NK-92 treated with Interleukin-12 subunit alpha and Interleukin-12 subunit beta, amount 100 ng/mL, for 24 hours (cell line): ENCODE measurements at places on chromosomes 7 and 10.

DNA sequence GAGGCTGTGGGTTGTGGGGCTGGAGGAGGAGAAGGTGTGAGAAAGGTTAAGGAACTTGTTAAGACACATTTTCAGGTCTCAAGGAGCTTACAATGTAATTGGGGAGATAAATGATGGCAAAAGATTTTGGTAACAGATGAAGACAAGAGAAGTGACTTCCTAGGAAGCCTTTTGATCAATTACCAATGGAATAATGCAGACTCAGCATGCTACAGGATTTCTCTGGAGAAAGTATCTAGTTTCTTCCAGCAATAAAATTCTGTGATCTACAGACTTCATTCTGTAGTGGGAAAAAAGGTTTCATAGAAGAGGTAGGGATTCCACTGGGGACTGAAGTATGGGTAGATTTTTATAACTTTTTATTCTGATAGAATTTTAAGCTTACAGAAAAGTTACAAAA is 184.2 kb upstream of the RHOBTB1 start:
- DNase-seq, result no peak

DNA sequence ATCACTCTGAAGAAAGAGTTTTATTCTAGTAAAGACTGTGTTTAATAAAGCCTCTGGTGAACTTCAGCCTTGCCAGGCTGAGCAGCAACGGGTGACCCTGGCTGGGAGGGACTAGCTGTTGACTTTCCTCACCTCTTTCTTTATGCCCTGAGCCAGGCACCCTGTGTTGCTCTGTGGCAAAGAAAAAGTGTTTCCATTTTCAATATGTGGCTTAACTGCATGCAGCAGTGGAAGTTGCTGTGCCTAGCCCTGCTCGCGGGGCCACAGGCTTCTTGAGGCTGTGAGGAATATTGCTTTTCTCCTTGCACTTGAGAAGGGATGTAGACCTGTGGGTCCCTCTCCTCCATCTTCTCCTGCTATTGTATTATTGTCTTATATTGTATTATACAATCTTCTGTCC is 67.0 kb downstream of the CXCL12 start:
- no peak for DNase-seq

DNA sequence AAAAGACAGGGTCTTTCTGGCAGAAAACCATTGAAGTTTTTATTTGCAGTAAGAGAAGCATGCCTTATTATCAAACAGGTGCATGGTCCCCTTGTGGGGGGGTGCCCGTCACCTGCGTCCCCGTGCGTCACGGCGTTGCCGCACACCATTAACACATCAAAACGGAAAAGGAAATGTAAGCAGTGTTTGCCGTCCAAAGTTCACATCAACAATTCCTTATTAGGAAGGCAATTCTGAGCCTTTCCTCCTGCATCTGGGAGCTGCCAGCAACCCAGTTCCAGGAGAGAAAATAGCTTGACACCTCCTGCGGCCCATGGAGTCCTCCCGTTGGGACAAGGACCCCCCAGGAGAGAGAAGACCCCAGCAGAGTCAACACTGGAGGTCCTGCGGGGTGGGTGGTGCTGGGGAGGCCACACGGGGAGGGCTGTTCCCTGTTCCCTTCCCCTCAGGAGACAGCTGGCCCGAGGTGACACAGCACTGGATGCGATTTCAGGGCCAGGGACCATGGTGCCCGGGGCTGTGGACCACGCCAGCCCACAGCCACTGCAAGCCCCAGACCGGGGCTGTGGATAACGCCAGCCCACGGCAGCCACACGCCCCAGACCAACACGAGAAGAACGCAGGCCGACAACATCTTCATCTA is 39.5 kb downstream of the DIP2C start:
- DNase-seq, result no peak

DNA sequence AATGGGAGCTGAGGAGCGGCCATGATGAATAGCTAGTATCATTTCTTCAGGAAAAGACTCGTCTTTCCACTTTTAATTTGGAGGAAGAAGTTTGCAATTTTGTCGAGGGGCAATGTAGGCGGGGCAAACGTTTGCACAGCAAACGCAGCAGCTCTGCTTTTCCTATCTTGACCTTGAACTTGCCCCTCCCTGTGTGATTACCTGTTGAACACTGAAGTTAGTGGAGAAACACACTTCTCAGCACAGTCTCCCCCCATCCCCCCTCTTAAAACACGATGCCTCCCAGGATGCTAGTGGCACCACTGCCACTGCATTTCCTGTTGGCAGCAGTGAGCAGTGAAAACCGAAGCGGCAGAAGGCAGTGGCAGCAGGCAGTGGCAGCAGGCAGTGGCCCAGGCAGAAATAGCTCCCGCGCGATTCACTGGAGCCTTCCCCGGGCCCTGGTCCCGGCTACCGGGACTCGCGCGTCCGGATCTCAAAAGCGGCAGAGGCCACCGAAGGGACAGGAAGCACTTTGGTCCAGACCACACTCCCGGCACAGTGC is at the start of gene EPDR1:
Gene EPDR1, plus strand, starts transcription at position 336 of the 544 bp plus-strand sequence. CDS start 300 bp downstream, outside the sequence.
- no peak for DNase-seq

- no peak for DNase-seq
These were observed 15.6 kb upstream of the HECW1 start for GRCh38 chr7:43096875-43097274.

DNA sequence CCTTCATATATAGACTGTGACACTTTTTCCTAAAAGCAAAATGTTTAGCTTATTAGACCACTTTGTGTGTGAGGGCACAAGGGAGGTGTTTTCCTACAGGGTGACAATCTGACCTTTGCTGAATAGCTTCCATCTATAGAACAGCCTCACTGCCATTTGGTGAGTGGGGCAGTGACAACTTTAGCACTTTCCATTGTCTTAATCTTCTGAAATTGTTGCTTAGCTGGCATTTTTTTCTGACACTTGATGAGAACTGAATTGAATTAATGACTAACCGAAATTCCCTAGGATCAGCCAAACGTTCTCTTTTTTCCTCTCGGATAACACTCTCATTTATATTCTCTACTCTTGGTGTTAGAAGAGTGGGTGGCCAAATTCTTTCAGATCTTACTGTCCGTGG is 30.2 kb downstream of the KDM7A start:
- DNase-seq, result no peak

GRCh38 chr7:5596046-5596895 is 172.6 kb upstream of the TNRC18 start:
- no peak for DNase-seq

- no peak for DNase-seq
These were observed 100.3 kb upstream of the C10orf90 start for GRCh38 chr10:126770809-126771208.

DNA sequence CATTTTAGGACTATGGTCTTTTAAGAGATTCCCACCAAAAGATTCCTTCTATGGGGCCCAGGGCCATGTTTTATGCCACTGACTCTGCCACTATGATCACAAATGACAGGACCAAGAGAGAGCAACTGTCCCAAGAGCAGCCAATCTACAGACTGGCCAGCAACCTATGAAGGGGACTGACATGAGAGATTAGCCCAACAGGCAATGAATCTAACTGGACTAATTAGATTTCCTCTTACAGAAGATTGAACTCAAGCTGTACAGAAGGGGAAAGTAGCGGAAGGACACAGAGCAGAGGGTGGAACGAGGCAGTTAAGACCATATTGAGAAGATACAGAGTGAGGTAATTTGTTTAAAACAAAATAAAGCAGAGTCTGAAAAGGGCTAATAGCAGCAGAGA is 25.8 kb downstream of the ZNF800 start:
- no peak for DNase-seq

DNA sequence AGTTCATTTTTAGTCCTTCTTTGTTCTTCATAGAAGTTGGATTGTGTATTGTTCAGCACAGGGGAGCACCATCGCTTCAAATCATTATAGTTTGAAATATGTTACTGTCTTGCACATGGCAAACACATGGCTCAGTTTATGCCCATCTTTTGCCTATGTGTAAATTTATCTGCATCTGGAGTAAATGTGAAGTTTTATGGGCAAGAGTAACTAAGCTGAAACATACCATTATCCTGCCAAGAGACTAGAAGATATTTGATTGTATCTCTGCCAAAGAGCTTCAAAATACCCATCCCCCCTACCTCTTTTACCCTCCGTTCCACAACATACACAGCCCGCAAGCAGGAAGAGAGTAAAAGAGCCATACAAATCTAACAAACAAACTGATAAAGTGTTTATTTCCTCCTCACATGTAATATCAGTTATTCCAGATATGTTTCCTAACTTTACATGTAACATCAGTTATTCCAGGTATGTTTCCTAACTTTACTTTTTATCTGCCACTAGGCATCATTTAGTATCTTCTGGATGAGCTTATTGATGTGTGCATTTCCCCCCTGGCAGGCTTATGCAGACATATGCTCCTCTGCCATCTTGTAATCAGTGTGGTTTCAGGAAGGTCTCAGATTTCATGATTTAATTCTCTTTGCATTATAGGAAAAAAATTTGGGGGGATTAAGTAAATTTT is 127.7 kb downstream of the SRI start:
- DNase-seq, result no peak

- DNase-seq, result no peak
These were observed 256.2 kb upstream of the ZNF32 start for GRCh38 chr10:43904844-43905243.

GRCh38 chr10:77253147-77253545 is 384.5 kb downstream of the KCNMA1 start:
- DNase-seq, result no peak

DNA sequence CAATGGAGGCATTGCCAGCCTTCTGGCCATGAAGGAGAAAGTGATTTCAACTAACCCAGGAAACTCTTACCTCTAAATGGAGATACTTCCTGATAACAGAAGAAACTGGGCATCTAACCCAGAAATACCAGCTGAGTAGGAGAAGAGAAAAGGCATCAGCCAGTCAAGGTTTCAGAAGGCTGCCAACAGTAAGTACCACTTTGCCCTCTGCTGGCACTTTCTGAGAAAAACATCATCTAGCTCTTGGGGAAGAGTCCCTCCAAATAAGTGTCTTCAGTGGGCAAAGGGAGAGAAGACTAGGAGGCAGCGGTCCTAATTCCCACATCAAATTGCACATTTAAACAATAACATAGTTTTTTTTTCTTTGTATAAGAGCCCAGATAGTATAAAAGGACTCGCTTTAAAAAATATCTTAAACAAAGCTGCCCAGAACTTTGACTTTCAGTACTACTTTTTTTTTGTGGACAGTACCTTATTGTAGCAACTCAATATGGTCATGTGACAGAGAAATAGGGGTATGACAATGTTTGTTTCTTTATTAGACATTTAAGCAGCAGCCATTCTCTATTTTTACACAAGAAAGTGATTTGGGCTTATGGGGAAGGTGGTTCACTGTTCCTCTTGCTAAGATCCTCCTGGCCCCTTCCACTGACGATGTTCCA is 157.3 kb downstream of the CTTNBP2 start:
- no peak for DNase-seq

DNA sequence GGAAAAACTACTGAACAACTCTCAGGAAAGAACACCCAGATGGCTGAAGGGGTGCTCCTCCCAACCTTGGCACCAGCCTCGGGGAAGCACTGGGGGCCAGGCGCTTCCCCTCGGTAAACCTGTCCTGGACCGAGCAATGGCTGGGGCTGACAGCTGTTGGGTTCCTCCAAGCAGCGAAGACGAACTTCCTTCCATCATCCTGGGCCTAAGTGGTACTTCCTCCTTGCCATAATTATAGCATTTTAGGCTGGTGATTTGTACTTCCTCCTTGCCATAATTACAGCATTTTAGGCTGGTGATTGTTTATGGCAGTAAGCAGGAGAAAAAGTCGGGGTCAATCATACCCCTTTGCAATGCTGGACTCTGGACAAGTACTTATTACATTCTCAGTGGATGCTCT is 69.3 kb downstream of the MYOF start:
- DNase-seq, result no peak

DNA sequence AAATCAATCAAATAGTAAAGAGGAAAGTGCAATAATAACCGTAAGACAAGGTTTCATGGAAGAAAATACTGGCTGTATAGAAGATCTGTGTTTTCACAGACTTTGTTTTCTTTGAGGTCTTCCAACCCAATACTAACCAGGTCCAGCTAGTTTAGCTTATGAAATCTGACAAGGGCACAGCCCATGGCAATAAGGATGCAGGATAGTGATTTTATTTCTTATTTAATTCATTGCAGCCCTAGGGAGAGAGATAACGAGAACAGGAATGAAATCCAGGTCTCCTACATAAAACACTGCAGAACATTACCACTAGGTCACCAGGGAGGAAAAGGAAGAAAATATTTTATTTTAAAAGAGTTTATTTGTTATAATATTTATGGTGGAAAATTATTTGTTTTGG is 145.1 kb downstream of the DNAJC1 start:
- no peak for DNase-seq

DNA sequence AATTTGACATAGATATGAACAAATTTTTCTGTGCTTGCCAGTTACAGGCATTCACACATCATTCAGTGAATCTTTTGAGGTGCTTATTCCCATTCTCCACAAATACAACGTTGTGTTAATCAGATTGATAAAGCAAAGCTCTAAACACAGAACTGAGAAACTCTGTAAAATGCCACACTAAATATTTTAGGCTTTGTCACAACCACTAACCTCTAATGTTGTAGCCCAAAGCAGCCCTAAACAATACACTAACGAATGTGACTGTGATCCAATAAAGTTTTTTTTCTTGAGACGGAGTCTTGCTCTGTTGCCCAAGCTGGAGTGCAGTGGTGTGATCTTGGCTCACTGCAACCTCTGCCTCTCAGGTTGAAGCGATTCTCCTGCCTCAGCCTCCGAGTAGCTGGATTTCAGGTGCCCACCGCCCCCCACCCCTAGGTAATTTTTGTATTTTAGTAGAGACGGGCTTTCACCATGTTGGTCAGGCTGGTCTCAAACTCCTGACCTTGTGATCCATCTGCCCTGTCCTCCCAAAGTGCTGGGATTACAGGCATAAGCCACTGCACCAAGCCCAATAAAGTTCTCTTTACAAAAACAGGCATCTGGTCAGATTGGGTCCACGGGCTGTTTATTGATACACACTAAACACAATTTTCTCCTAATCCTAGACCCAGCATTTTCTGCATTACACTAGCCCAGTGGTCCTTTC is 6.9 kb downstream of the CYCS start:
- no peak for DNase-seq

DNA sequence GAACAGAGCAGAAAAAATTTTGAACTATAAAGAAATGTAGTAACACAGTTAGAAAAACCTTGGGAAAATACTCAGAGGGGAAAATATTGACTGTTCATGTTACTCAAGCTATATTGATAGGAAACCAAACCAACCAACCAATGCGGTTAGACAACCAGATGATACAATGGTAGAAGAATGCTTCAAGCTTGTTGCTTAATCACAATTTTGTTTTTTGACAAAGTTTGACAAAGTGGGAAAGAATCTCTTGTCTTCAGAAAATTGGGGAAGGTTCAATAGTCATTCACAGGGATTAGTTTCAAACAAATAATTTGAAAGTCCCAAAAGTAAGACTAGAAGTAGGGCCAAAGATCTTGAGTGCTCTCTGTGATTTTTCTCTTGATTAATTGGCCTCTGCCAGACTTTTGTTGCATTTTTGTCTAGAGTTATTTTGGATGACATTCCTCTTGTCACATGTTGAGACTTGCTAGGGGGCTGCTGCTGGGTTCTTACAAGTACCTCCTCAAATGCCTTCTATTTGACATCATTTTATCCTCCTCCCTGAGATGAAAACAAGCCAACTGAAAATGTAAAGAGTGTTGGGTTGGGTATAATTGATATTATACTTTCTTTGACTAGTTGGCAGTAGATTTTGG is 233.1 kb upstream of the PHYHIPL start:
- DNase-seq, result no peak
